ENCODE measurements at places on chromosomes 3 and 15.

DNA sequence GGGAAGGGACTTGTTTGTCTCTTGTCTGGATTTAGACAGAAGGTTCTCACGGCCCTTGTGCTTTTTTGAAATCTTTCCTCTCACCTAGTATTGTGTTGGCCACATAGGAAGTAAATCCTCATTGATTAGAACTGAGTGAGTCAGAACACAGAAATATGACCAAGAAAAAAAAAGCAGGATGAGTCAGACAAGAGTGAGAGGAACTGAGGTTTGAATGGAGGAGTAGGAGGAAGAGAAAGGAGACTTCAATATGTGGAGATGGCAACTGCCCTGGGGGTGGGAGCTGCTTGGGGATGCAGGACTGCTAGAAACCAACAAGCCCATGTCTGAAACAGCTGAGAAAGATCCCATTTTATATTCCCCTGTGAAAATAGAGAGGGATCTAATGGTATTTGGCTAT lies 194.1 kb upstream of the ZBTB20 start:
- DNase-seq, result no peak

- DNase-seq, result no peak
Observed at GRCh38 chr3:126355251-126355650, 2.0 kb downstream of the KLF15 start.

- DNase-seq, result no peak
Observed at GRCh38 chr15:72774696-72775383, 8.7 kb downstream of the ADPGK start.

GRCh38 chr3:139157161-139157932 lies 112.7 kb upstream of the PRR23C start:
- DNase-seq, result no peak

DNA sequence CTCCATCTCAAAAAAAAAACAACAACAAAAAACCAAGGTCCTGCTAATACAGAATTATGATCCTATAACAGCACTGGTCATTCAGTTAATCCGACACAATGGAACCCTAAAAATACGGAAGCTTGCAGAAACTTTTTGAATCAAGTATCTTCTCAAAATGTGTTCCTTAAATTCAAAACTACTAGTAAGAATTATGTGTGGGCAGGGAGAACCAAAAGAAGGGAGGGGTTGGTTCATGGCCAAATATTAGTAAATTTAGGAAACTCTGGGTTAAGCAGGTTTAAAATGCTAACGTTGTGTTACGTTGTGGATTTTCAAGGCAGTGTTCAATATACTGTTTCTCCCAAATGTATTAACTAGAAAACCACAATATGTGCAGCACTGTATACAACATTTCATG lies 115.5 kb downstream of the KLHL25 start:
- no peak for DNase-seq

GRCh38 chr3:111854990-111855389 lies 4.1 kb upstream of the PHLDB2 start:
- DNase-seq, result no peak

DNA sequence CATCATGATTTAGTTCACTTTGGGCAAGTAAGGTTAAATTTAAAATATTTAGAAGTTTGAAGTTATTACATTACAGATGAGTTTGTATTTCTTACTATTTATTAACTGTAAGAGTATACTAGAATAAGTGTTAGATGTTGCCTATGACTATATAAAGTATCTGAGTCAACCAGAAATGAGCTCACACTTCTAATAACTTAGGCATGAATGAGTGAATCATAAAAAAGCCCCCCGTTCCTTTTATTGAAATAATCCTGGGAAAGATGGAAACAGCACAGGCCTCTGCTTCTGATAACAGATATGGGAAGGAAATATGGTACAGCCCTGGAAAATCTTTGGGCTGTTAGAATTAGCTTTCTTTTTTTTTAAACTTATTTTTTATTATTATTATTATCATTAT lies 66.6 kb upstream of the TGFBR2 start:
- DNase-seq, result no peak

DNA sequence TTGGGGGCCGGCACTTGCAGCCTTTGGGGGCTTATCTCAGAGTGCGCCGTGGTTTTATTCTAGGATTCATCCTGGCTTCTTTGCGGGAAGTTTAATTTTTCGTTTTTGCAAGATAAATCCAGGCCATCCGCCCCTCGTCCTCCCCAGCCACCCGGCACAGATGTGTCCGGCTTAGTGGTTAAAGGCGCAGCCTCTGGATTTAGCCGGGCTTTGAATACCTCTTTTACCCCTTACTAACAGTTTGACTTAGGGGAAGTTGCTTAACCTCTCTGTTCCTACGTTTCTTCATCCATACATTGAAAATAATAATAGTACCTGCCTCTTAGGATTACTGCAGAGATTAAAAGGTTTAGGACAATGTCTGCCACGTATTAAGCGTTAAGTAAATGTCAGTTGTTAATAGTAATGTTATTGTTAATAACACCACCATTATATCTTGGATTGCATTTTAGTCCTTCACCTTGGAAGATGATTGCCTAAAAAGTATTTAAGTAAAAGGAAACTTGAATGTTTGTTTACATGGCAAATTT lies 714 bp downstream of the ECT2 start:
- no peak for DNase-seq

- DNase-seq, result no peak
Observed at GRCh38 chr15:52378746-52379394, 83.3 kb upstream of the MYO5C start.

DNA sequence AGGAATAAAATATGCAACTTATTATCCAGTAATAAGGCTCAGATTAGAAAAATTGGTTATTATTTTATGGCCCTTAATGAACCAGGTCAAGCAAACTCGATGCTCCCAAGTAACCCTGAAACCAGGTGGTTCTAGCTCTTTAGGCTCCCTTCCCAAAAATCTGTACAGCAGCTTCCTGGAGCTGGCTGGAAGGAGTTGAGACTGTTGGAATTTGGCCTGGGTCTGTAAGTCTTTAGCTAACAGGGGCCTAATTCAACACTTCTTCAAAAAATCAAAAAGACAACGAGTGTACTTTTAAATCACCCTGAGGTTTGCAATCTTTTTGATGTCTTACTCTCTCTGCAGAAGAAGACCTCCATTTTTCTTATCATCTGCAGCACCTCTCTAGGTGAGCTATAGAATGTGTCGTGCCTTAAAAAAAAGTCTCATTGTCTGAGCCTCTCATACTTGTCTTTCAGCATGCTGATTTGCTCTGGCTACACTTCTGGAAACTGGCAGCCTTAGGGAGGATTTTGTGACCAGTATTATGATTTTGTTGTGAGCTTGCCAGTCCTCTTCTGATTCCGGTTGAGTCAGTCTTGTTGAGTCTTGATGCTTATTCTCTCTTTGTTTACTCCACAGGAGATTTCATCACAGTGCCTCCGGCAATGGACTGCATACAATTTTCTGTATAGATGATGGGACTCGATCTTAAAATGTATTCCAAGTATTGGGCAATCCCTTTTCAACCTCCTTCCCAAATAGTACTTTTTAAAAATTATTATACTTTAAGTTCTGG lies 235.0 kb upstream of the KBTBD8 start:
- no peak for DNase-seq

DNA sequence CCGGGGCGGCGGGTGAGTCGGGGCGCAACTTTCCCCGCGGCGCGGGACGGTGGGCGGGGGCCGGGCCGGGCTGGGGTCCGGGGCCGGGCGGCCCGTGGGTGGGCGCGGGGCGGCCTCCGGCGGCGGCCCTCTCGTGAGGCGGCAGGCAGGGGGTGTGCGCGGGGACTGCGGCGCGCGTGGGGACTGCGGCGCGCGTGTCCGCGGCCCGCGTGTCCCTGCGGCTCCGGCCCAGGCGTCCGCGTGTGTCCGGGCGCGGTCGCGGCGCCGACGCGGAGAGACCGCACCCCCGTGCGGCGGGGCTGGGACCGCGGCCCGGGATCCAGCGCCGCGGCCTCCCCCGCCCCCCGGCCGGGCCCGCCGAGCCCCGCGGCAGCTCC lies 349 bp downstream of the PLXNA1 start:
- no peak for DNase-seq

DNA sequence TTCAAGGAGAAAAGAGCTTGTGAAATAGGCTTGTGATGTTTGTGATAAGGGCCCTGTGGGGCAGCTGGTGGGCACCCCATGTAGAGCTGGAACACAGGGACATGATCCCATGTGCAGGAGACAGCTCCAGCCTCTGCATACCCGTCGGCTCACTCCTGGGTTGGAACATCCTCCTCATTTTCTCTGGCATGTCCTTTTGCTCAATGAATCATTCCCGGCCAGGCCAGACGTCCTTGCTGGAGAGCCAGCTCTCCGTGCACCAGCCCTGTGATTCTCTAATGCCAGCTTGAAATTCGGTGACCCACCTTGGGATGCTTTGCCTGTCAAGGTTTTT lies 77.3 kb downstream of the SMAD3 start:
- no peak for DNase-seq

GRCh38 chr15:62253294-62253693 lies 88.2 kb upstream of the C2CD4B start:
- no peak for DNase-seq

GRCh38 chr3:17407576-17407975 lies 334.9 kb downstream of the TBC1D5 start:
- no peak for DNase-seq

- DNase-seq, result no peak
Observed at GRCh38 chr3:32180141-32180784, 58.2 kb upstream of the CMTM8 start.

GRCh38 chr15:34620142-34620541 lies 36.7 kb upstream of the GOLGA8B start:
- no peak for DNase-seq

DNA sequence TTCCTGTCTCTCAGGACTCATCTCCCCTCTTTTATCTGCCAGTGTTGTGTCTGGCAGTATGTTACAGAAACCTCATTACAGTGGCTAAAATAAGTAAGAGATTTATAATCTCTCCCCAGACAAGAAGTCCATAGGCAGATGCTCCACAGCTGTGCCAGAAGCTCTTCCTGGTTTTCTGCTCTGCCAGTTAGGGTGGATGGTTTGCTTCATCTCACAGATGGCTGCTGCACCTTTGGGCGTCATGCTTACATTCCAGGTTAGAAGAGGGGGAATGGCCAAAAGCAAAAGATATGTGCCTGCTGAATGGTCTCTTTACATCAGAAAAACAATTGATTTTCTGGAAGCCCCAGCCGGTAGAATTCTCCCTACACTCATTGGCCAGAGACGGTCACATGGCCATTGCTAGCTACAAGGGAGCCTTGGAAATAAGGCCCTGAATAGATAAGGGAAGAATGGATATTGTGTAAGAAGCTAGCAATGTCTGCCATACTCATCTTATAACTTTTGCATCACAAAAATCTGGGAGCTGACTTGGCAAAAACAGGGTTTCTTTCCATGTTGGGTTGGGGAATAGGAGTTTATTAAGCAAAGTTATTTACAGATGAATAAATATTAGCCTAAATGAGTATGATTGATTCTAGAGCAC lies 91.1 kb downstream of the PDCD6IP start:
- no peak for DNase-seq

DNA sequence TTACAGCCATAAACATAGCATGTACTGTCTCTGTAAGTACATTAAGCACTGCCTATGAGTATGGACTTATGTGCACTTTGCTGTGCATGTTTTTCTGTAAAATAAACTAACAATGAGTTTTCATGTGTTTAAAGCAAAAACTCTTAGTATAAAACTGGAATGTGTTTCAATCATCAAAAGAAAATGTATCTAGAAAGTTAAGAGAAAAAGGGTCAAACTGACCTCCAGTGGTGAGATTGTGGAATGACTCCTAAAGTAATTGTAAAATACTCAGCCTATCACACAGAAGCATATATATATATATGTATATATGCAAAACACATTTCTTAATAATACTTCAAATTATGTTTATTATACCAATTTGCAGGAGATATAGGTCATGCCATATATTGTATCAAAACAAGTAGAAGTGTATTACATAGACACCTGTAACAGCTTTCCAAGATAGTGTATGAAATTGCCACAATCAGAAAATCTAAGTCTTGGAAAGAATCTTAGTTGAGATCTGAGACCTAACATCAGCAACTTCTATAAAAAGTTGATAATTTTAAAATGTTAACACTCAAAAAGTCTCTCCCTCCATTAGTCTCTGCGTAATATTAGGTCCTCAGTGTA lies 199.6 kb downstream of the FMN1 start:
- no peak for DNase-seq

GRCh38 chr3:107641572-107642307 lies 119.0 kb downstream of the BBX start:
- no peak for DNase-seq

- no peak for DNase-seq
Observed at GRCh38 chr3:170614214-170614966, 28.5 kb upstream of the SLC7A14 start.

DNA sequence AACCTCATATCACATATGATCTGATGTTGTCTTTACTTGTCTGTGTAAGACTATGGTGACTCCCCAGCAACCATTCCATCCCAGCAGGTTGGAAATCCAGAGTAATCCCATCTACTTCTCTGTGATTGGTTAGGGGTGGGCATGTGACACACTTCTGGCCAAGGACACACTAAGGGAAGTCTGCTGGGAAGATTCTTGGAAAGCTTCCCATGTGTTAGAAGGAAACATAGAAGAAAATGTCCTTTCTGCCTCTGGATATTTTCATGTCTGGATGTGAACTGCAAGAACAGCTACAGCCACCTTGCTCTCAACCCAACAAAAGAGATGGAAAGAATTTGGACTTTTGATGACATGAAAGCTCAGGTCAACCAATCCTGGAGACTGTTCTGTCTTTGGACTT lies 2.6 kb upstream of the UBE2Q2 start:
- DNase-seq, result no peak

GRCh38 chr15:100733101-100733842 lies 130.9 kb downstream of the ASB7 start:
- no peak for DNase-seq

DNA sequence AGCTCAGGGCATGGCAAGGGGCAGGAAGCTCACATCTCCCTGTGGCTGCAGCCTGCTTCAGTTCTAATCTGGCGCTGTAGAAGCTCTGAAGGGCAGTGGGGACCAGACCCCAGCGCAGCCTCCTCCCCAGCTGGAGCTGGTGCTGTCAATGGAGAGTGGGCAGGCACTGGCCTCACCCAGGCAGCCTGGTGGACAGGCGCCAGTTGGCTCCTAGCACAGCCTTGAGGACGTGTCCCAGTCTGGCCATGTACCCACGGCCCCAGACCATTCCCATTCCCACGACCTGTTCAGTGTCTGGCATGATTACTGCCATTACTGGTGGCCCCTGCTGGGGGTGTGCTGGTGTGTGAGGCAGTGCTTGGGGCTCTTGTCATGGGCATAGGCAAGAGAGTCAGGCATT lies 16.3 kb downstream of the TYRO3 start:
- DNase-seq, result no peak

DNA sequence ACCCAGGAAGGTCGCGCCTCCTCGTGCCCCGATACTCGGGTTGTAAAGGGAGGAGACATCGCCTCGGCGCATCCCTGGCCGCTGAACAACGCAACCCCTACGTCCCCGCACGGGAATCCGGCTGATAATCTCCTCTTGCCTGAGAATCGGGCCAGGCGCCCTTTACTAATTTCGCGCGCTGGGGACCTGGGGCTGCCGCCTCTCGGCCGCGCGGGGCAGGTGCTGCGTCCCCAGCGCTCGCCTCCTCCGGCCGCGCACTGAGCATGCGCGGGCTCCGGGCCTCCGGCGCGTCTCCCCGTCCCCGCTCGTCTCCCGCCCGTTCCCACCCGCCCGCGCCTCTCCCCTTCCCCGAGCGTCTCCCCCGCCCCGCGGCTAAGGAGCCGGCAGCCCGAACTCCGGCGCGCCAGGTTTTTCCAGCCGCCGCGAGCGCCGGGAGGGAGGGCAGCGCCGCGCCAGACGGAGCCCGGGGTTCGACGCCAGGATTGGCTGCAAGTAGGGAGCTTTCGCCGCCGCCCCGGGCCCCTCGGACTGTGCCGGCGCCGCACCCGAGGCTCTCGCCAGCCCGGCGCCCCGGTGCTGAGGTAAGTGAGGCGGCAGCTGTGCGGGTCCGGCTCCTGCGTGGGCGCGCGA lies at the start of gene CNTN4:
Gene CNTN4 (plus strand): TSS at position 469 of the 630 bp plus-strand sequence.
- DNase-seq, result no peak

Data from T-helper 17 cell (primary cell).